ENCODE measurements at places on chromosomes 7 and 10.
A peak's percentile ranks its signal among the peaks of the same experiment; 100 is the strongest.

DNA sequence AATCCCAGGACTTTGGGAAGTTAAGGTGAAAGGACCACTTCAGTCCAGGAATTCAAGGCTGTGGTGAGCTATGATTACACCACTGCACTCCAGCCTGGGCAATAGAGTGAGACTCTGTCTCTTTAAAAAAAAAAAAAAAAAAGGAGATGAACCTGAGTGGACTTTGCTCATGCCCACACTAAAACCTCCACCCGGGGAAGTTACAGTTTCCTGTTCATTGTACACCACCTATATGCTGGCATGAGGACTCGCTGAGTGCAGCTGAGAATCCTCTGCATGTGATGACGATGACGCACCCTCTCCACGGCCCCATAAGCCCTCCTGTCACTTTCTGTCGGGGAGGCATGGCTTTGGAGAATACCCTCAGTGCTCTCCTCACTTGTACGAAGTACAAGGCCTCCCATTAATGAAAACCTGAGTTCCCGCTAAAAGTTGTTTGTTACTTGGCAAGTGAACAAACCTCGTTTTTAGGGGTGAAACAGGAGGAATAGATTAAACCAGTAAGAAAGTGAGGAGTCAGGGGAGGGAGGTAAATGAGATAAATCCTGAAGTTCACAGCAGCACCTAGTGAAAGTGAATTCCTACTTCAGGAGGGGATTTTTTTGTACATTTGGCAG lies 15.9 kb downstream of the TMEM176B start:
- DNase-seq, result peak; percentile 18

- no peak for DNase-seq
Measured at GRCh38 chr7:79781716-79782115, 328.2 kb upstream of the MAGI2 start.

DNA sequence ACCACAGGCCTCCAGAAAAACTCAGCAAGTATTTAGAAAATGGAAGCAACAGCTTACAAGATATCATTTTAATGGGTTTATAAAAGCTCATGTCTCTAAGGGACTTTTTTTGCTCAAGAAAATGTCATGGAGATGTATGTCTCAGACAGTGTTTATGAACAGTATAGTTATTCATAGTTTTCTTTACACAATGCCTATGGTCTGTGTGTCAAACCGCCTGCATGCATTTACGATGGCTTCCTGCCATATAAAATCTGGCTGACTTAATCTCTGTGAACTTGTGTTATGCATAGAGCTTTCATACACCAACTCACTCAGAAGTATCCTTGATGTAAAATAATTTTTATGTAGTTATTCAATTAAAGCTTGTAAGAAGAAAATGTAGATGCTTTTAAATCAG lies 1314.2 kb upstream of the LRRTM3 start:
- DNase-seq, result peak; percentile 93

- DNase-seq, result peak; percentile 51
Measured at GRCh38 chr7:101094791-101095375, 9.6 kb downstream of the TRIM56 start.

DNA sequence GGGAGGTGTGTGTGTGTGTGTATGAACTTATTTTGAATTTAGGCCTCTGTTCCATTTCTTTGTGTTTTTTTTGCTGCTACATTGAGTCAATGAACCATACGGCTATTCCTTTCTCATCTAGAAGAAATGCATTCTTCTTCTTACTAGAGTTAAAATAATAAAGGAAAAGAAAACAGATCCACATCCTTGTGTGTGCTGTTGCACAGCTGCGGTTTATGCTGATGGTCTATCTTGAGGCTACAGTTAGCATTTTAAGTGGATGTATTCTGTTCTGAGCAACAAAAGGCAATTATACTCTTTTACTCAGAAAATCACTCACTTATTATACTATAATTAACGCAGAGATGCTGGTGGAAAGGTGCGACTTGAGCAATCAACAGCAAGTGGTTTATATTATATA lies 615.0 kb upstream of the MBL2 start:
- DNase-seq, result no peak

- DNase-seq, result no peak
Measured at GRCh38 chr10:96168546-96168945, 38.4 kb downstream of the ZNF518A start.

DNA sequence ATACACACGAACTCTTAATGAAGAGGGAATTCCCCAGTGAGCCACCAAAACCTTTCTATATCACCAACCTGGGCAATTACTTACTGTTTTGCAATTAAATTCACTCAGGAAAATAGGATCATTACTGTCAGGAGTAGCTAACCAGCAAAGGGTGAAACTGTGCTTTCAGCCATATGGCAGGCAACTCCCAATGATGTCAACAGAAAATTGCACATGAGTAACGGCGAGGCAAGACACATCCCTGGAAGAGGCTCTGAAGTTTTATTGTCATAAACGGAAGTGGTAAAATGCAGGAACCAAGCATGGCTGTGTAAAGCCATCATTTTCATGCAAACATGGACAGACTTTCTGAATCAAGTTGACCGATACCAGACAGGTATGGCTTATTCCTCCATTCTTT lies 548.9 kb upstream of the AUTS2 start:
- DNase-seq, result peak; percentile 54

GRCh38 chr7:112296432-112296831 lies 89.9 kb downstream of the ZNF277 start:
- peak; percentile 50 for DNase-seq

- peak; percentile 33 for DNase-seq
Measured at GRCh38 chr10:90787393-90788198, 70.2 kb downstream of the HTR7 start.

GRCh38 chr10:25508112-25508815 lies 333.5 kb downstream of the GPR158 start:
- no peak for DNase-seq

GRCh38 chr7:36422072-36422471 lies 32.4 kb downstream of the ANLN start:
- DNase-seq, result no peak

- no peak for DNase-seq
Measured at GRCh38 chr7:86925221-86925620, 134.2 kb downstream of the ELAPOR2 start.

- no peak for DNase-seq
Measured at GRCh38 chr7:128017862-128018845, 13.1 kb downstream of the LRRC4 start.

DNA sequence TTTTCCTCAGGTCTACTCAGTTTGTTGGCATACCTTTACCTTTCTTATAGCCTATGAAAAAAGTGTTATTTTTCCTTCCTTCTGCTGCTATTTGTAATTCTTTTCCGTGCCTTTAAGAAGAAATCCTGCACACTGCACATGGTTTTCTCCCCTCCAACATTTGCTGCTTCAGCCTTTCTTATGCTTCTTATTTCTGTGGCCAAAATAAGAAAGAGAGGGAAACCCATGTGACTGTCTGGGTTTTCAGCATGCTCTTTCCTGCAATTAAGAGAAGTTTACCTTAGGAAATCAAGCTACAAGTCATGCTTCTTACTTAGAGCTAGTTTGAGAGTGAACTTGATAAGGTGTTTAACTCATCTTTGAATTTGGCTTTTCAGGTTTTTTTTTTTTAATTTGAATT lies 11.0 kb downstream of the TBC1D12 start:
- peak; percentile 82 for DNase-seq

DNA sequence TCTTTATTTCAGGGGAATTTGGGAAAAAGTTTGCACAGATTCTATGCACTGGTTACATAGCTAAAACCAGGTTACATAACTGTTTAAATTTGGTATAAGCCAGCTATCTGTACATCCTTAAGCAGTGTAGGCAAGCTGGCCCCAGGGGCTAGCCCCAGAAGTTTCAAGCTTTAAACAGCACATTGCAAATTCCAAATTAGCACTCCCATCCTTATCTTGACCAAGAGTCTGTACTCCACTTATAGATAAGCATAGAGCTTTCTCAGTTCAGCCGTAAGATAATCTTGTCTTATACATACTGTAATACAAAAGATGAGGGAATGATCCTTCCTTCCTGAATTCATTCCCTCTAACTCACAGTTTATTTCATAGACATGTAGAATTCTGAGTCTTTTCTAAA lies 109.3 kb downstream of the SPAG6 start:
- DNase-seq, result no peak

DNA sequence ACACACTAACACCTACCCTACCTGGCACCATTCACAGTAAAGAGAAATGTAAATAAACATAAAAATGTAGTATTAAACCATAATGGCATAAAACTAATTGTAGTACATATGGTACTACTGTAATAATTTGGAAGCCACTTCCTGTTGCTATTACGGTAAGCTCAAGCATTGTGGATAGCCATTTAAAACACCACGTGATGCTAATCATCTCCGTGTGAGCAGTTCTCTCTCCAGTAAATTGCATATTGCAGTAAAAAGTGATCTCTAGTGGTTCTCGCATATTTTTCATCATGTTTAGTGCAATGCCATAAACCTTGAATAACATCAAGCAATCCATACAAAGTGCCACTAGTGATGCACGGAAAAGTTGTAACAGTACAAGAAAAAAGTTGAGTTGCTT lies 75.4 kb downstream of the CFTR start:
- DNase-seq, result no peak

DNA sequence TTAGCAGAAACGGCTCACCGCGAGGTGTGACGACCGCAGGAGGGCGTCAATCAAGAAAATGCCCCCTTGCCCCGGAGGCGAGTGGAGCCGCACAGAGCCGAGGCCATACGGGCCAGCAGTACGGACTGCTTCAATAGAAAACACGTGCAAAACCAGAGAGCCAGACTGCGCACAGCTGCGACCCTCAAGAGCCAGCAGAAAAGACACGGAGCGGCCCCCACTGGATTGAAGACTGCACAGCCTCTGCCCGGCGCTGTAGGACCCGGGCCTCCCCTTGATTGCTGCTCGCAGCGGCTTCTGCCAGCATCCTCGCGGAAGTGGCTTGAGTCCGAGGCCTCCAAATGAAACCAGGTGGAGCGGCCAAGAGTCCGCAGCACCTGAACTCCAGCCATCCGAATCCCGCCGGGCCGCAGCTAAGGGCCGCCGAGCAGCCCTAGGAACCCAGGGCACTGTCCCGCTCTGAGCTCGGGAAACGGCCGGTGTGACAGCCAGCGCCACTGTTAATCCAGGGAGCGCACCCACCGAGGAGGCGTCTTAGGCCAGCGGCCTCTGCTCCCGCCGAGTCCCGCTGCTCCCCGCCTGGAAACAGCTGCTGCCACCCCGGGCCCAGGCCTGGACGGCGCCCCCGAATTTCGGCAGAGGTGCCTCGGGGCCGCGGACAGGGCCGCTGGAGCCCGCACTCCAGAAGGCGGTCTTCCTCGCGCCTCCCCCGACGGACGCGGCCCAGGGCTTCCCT lies 660 bp upstream of the HHEX start:
- DNase-seq, result peak; percentile 47

DNA sequence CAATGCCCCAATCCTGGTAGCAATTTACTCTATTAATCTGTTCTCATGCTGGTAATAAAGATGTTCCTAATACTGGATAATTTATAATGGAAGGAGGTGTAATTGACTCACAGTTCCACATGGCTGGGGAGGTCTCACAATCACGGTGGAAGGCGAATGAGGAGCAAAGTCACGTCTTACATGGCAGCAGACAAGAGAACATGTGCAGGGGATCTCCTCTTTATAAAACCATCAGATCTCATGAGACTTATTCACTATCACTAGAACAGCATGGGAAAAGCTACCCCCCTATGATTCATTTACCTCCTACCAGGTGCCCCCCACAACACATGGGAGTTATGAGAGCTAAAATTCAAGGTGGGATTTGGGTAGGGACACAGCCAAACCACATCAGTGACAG lies 872.2 kb downstream of the ANKRD7 start:
- no peak for DNase-seq

- no peak for DNase-seq
Measured at GRCh38 chr10:59212301-59212798, 35.9 kb downstream of the PHYHIPL start.

DNA sequence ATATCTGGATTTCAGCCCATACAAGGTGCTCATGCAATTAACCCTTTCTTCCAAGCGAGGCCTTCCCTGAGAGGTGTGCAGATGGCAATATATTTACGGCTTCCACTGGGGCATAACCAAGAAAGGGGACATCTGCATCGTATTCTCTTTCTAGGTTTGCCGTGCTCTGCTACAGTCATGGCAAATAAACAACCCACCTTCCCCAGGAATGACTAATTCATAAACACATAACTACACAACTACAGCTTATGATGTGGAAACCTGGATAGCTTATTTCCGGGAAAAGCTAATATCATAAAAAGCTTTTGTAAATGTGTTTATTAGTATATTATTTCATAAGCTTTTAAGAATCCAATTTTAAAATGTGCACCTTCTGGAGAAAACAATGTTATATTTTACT lies 120.0 kb downstream of the CAMK1D start:
- DNase-seq, result no peak

DNA sequence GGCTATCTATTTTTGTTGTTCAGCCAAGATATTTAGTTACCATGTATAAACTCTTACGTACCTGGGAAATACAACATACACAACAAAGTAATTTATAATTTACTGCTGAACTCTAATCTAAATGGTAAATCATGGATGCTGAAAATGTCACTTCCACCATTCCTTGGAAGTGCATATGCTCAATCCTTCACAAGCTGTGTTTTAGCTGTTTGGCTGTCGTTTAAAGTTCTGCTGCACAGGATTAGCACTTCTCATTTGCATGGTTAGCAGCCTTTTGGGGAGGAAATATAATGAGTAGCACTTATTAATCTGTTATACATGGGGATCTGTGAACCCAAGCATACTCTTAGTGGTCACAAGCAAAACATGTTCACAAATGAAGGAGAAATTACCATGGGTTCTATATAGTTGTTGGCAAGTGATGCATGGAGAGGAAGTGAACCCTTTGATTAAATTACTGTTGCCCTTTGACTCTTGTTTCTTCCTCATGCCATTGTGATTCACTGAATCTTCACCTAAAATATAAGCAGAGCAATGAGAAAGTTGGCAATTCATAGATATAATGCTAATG lies 18.5 kb downstream of the PIK3CG start:
- DNase-seq, result no peak

- DNase-seq, result peak; percentile 22
Measured at GRCh38 chr10:120423431-120424197, 33.4 kb upstream of the PLPP4 start.

DNA sequence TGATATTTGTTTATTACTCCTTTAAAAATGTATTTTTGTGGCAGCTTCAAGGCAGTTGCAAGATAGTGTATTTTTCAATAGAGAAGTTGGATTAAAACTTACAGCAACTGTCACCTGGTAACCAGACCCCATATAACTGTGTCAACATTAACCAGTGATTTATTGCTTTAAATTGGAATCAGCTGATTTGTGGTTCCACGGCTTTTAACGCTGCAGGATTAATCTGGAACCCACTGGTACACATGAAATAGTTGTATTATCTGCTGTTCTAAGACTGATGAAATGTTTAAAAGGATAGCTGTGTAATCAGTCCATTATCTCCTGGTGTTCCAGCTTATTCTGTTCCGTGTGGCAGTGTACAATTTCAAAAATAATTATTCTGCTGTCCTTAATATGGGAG lies 180.2 kb downstream of the CELF2 start:
- no peak for DNase-seq

DNA sequence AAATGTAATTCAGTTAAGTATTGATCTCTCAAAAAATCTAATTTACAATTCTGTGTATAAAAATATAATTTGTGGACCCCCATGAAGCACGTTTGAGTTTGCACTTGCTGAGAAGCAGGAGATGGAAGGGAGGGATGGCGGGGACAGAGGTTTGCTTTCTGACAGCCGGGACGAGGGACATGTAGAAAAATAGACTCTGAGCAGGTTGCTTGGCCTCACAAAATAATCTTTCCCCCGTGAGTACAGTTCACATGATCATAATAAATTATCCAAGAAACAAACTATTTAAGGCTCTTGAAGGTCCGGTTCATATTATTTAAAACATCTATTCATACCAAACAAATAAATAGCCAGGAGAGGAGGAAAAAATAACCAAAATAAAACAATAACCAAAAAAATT lies 10.0 kb downstream of the SHH start:
- DNase-seq, result no peak
